Fibroblast of pulmonary artery (primary cell): ENCODE measurements at places on chromosomes 13 and 19.

DNA sequence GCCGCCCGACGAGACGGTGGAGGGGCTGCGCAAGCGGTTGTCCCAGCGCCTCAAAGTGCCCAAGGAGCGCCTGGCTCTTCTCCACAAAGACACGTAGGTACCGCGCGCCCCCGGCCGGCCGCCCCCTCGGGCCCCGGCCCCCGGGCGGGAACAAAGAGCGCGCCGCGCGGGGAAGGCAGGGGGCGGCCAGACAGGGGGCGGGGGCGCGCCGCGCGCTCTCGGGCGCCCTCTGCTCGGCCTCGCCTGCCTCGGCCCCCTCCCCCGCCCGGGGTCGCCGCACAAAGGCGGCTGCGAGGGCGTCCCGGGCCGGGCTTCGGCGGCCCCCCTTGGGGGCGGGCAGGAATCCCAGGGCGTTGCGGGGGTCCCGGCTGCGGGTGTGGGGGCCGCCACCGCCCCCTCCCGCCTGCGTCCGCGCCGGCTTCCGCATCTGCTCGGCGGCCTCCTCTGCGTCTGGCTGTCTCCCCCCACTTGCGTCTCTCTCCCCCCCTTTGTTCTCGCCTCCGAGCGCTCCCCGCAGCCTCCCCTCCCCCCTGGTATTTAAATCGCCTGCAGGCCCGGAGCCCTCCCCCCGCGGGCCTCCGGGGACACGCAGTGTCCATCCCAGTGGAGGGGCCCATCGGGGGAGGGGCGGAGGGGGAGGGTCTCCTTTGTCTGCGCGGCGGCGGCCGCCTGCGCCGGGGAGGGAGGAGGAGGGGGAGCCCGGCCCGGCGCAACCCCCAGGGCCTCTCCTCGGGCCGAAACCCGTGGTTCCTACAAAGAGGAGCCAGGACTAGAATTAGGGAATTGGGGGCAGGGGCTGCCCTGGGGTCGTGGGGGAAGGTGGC is 2.3 kb downstream of the MIDN start:
- DNase-seq = peak; percentile 82

GRCh38 chr19:14361824-14362223 is 19.4 kb upstream of the ADGRE5 start:
- DNase-seq = peak; percentile 62

GRCh38 chr19:2312820-2313501 is 5.0 kb upstream of the LINGO3 start:
- no peak for DNase-seq

- DNase-seq = no peak
These were observed 9.3 kb downstream of the ZNF787 start for GRCh38 chr19:56111601-56112312.

- peak; percentile 66 for DNase-seq
These were observed 569.0 kb upstream of the GPC6 start for GRCh38 chr13:92657565-92657964.

DNA sequence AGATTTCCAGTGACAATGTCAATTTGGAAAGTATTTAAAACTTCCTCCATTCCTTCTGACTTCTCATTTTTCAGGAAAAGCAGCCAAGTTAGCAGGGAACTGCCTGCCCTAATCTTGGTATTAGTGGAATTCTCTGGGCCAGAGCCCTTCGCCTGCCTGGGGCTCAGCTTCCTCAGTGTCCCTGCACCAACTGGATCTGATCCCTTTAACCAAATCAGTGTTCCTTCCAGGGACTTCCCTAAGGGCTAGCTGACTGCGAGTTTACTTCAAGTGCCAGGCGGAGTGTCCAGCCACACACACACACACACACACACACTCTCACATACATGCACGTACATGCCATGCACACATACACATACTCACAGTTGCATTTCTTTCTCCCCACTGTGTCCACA is 20.0 kb downstream of the RAB20 start:
- DNase-seq = peak; percentile 20

DNA sequence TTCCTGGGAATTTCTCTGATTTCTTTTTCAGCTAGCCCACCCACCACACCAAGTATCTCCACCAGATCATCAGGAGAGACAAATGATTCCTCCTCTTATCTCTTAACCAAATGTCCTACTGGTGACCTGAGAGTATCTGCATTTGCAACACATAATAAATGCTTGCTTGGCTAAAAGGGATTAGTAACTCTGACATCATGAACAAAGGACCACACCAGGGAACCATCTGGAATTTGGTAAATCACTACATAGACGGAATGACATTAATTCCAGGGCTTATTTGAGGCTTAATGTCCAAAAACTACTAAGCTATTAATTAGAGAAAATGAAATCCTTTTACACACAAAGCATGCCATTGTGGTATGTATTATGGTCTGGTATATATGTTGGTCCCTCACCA is 139.0 kb downstream of the RAP2A start:
- DNase-seq = no peak

DNA sequence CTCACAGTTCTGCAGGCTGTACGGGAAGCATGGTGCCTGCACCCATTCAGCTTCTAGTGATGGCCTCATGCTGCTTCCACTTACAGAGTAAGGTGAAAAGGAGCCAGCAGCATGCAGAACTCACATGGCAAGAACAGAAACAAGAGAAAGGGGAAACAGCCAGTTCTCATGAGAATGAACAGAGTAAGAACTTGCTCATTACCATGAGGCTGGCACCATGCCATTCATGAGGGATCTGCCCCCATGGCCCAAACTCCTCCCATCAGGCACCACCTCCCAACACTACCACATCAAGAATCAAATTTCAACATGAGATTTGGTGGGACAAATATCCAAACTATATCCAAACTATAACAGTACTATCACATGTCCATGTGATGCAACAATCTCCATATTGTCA is 72.1 kb downstream of the KATNAL1 start:
- peak; percentile 14 for DNase-seq

DNA sequence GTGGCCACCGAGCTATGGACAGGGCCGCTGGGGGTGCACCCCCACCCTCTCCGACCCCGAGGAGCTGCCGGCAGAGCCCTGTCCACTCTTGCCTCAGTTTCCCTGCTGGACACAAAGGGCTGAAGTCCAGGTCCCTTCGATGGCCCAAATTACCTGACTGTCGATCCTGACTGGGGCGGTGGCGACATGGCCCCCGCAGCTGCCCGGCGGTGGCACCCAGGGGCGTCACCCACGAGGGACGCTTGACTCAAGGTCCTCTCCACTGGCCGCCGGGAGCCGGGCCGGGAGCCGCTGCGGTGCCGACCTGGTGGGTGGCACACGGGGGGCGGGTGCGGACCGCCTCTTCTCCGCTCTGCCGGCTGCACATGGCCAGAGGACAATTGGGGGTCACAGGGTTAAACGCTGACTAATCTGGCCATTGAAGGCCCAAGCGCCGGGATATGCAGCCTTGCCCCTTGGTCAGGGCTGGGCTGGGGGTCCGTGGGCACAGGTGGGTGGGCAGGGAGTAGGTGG is 16.4 kb downstream of the ARID3A start:
- DNase-seq = no peak

DNA sequence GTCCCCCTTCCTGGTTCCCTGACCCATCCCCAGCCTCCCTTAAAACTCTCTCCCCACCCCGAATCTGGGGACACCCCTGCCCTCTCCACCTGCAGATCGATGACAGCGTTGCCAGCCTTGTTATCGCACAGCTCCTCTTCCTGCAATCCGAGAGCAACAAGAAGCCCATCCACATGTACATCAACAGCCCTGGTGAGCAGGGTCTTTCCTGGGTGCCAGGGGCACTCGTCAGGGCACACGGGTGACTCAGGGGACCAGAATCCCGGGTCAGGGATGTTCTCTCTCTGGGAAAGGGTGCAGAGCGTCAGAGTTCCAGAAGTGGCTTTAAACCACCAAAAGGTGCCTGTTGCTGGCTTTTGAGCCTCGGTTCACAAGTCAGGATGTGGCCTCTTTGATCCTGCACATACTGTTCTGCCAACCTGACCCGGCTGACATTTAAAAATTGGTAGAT is 1.0 kb downstream of the CLPP start:
- DNase-seq = no peak

DNA sequence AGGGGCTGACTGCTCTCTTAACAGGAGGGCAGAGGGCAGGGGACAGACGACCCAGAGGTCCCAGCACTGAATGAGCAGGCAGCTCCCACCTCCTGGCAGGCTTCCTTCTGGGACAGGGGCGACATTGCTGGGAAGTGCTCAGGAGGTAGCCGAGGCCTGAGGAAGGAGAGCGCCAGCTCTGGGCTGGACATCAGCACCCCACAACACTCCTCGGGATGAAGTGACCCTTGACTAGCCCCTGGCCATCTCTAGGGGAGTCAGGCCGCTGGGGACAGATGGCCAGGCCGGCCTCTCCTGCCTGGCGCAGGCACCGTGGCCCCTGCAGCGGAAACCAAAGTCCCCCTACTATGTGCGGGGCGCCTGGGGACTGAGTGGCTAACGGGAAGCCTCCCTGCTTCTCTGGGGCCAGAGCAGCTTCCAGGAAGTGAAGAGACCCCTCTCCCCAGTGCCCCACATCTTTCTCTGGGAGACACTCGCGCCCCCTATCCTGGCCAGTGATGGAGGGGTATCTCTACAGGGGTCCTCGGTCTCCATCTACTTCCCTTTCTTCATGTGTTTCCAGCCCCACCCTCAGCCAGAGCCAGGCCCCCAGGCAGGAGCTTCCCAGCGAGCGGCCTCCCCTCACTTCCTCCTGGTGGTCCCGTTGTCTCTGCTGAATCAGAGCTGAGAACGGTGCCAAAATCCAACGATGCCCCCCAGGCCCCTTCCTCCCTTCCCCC is 10.1 kb downstream of the PRR36 start:
- DNase-seq = no peak

GRCh38 chr19:1523412-1524286 is at the start of gene PLK5:
Gene PLK5 (plus strand): TSS chr19:1524077. CDS start chr19:1526997, 2,920 bp downstream.
- DNase-seq = no peak

- no peak for DNase-seq
These were observed 7.0 kb downstream of the SERP2 start for GRCh38 chr13:44380404-44381165.

GRCh38 chr19:535017-535835 is 3.7 kb downstream of the CDC34 start:
- DNase-seq = no peak

GRCh38 chr13:50365408-50366391 is 350.5 kb downstream of the KCNRG start:
- DNase-seq = peak; percentile 66

DNA sequence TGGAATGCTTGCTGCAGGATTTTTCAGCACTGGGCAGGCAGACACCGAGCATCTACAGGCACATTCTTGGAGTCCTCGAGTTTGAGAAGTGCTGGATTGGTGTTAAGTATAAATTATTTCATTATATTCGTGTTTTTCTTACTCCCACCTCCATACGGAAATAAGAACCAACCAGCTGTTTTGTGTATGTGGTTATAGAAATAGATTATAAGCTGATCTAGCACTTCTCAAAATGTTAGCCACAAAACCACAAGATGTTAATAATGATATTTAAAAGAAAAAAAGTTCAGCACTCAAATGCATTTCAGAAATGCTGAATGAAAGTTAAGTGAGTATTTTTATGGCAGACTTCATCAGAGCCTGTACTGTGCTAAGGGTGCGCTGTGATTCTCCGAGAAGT is 24.0 kb upstream of the TEX29 start:
- DNase-seq = no peak

DNA sequence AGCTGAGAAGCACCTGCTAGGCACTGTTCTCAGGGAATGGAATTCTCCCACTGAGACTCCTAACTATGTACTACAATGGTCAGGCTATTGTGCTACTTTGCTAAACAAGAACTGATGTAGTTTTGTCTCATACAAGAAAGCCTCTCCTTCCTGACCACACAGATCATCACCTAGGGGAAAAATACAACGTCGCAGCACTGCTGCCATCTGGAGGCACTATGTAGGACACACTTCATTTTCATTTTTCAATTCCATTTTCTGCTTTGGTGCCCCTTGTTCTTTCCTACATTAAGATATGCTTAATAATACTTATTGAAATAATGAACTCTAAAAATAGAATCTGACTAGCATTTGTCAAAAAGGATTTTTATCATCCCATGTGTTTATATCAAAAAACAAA is 21.1 kb downstream of the PROSER1 start:
- peak; percentile 50 for DNase-seq

- DNase-seq = peak; percentile 78
These were observed 11.1 kb upstream of the ARRDC2 start for GRCh38 chr19:17996826-17997316.

DNA sequence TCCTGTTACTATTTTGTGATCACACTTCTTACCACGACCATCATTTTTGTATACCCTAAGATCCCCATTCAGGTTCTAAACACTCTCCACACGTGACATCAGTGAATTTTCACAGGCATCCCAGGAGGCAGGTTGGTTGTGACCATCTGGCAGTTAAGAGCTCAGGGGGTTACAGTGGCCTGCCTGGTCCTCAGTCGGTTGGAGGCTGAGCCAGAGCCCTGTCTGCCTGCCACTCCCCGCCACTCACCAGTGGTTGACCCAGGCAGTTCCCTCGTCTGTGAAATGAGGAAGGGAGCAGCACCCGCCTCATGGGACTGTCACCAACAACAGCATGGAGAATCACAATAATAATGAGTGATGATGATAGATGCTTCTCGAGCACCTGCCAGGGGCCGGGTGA is 36.4 kb upstream of the EHD2 start:
- no peak for DNase-seq

GRCh38 chr13:75694722-75695121 is 58.6 kb downstream of the LMO7 start:
- no peak for DNase-seq

GRCh38 chr19:35055715-35056179 is 14.2 kb downstream of the HPN start:
- no peak for DNase-seq

DNA sequence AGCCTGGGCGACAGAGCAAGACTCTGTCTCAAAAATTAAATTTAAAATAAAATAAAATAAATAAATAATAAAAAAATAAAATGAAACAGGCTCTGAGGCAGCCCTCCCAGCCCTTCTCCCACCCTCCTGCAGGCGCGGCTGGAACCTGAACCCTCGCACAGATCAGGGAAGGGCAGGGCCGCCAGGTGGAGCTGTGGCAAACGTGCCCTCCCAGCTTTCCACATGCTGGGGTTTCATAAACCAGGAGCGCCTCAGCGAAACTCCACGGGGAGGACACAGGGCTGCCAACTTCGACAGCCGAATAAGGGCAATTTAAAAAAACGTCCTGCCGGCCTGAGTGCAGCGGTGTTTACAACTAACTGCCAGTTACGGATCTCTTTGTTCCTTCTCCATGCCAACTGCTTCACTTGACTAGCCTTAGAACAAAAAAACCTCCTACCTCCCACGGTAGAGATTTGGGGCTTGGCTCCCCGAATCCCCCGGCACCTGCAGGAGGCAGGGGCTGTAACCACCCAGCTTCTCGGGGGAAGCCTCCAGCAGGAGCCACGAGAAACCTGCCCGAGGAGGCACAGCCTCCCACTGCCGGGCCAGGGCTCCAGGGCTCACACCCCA is 15.9 kb downstream of the ZNF787 start:
- DNase-seq = peak; percentile 57

DNA sequence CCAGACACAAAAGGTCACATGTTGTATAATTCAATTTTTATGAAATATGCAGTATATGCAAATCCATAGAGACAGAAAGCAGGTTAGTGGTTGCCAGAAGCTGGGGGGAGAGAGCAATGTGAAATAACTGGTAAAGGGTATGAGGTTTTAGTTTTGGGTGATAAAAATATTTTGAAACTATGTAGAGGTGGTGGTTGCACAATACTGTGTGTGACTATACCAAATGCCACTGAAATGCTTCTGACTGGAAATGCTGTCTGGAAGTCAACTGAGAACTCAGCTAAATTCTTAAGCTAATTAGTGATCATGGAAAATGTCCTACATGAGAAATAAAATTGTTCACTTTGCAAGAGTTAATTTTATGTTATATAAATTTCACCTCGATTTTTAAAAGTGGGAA is 65.3 kb upstream of the RXFP2 start:
- DNase-seq = peak; percentile 47

GRCh38 chr13:52713894-52714293 is 25.7 kb downstream of the CNMD start:
- DNase-seq = peak; percentile 29
